ENCODE measurements at places on chromosomes 7 and 10. TPM values are rescaled to one million over a fixed set of nuclear protein-coding genes. Genes with fewer than 3 reads are reported as not detected.

DNA sequence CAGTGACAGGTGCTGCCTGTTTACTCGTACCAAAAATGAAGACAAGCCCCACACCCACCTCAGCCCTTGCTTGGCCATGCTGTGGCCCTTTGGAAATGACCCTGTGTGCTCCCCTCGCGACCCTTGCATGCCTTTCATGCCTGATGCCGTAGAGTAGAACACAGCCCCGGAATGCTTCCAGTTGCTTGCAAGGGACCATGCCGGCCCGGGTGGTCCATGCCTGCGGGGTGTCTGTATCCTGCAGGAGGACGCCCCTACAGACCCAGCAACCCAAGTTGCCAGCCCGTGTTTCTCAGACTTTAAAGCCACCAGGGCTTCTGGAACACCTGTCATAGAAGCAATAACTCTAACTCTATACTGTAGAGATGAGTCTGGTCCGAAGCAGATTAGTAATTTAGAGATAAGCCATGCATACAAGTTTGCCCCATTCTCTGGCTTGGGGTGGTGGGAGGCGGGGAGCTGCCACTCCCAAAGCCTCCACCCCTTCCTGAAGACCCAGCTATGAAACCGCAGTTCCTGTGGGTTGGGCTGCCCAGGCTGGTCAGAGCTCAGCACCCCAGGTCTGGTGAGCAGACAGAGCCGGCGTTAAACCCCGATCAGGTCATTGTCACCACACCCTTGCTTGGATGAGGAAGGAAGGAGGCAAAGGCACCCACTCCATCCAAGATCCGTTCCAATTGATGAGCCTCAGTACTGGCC is 143.5 kb downstream of the ADCY1 start:
- no peak for DNase-seq

DNA sequence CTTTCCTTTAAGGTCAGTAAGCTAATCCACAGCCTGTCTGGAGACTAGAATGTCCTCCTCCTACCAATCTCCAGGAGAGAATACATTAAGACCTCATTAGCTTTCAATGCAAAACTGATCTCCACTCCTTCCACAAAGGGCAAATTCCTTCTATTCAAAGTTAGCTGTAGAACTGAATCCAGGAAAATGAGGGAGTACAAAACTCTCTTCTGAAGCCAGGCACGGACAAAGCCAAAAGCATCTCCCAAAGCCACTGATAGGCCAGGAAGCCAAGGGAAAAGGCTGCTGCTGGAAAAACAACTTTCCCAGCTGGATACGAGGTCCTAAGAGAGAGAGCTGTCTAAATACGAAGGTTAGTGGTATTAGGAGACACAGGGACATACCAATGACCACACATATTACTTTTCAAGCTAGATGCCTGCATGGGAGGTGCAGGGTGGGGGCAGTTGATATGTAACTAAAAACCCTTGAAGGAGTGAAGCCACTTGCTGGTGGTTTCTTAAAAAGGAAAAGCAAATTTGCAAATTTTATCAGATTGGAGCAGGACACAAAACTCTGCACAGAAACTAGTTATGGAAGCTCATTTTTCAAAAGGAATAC is 43.6 kb downstream of the MKX start:
- DNase-seq: no peak

DNA sequence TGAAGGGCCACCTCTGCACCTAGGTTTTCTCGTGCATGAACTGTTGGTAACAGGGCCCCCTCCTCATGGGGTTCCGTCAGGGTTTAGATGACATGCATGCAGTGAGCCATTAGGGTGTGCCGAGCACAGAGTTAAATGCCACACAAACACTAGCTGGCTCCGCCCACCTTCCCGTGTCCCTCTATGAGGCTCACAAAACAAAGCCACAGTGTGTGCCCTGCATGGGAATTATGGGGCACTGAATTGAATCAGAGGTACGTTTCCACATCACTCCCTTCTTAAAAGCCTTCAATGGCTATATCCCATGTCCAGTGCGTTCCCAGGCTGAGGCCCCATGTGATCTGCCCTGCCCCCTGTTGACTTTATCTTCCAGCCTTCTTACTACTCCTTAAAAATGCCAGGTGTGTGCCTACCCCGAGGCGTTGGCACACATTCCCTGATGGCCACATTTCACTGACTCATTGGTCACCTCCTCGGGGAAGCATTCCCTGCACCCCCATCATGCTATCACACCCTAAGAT is 35.7 kb downstream of the GSDME start:
- DNase-seq: no peak

DNA sequence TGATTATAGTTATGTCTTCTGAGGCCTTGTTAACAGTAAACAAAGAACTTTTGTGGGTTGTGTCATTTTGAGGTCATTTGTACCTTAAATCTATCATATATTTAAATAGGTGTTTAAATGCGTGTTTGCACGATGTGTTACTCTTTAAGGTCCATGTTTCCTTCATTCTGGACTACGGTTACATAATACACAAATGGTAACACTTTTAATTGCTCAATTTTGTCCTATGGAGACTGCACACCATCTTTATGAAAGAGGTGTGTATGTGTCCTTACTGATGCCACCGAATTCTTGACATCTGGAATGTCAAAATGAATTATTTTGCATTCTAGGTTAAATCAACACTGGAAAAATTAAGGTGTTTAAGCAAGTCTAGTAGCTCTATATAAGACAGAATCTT is 1.7 kb downstream of the PALS2 start:
- no peak for DNase-seq

- no peak for DNase-seq
Measured at GRCh38 chr7:116924741-116925140, 28.6 kb upstream of the ST7 start.

DNA sequence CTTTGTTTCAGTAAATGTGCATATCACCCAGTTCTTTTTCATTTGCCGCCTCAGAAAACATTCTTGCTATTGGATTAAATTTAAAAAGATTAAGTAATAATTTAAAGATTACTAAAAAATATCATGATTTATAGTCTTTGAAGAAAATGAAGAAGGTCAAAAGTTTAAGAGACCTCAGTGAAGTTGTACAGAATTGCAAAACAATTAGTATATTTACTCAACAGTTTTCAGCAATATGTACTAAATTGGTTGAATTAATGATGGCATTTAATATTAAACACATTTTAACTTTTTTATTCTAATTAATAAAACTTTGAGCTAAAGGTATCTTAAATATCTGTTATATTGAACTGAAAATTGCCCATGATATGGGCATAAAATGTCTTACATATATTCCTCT is 49.9 kb upstream of the KLF6 start:
- DNase-seq: no peak

DNA sequence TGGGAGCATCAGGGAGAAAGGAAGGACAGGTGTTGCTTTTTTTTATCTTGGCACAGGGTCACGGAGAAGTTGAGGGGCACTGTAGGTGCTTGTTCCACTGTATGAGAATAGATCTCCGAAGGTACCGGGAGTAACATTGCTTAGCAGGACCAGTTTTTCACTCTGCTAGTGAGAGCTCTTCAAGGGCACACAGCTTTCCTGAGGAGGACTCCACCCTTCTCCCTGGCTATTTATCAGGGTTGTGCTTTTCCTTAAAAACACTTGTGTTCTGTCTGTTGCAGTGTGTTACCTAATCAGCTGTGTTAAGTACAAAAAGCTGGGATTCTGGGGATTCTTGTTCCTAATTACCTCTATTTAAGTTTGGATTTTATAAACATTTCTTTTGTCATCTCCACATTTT is 160.5 kb downstream of the SND1 start:
- no peak for DNase-seq

- DNase-seq: no peak
Measured at GRCh38 chr10:69871074-69871473, 69.4 kb downstream of the COL13A1 start.

DNA sequence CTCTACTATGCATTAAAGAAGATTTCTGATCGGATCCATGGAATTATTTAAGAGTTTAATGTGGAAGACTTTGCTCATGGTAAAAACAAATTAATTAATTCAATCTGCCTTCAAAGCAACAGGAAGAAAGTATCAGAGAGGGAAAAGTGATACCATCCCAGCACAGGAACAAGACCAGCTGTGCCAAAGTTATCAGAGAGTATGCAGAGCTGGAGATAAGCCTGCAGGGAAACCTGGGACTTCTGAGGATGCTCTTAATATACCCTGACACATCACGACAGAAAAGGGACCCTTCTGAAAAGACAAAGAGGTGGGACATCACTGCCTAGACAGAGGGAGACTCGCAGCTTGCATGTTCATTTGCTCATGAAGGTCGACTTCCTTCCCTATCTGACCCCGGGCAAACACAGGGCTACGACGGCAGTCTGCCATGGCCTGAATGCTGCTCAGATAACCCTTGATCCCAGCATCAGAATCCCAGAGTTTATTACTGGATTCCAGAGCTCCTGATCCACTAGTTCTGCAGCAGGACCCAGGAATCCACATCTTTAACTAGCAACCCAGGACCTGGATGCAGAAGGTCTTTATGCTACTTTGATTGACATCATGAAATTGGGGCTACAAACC is 29.5 kb downstream of the FAM171A1 start:
- no peak for DNase-seq

GRCh38 chr10:132806110-132806509 is 20.2 kb upstream of the NKX6-2 start:
- DNase-seq: no peak

DNA sequence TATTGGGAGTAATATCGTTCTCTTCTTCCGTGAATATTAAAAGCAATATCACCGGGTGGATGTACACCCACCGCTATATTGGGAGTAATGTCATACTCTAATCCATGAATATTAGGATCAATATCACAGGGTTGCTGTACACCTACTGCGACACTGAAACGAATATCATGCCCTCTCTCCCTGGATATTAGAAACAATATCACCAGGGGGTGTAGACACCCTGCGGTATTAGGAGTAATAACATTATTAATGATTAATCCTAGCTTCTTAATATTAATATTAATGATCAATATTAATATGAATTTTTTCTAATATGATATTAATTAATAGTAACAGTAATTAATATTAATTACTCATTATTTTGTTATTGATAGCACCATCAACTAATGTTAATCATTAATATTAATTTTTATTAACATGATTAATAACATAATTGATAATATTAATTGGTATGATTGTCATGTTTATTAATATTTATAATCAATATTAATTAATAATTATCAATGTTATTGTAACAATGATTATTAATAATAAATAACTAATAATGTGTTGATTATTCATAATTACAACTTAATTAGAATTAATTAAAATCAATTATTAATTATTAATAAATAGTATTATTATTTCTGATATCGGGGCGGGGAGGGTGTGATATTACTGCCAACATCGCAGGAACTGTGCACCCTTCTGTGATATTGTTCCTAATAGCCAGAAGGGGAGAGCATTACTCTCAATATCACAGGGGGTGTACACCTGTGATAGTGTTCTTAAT is 121.3 kb upstream of the C1GALT1 start:
- DNase-seq: no peak

NFE2L3 gene
- total RNA-seq: 2.0 TPM

SH2B2 gene
- total RNA-seq: 2.0 TPM

CDNF gene
- 1.9 TPM for total RNA-seq

RBP4 gene
- not detected for total RNA-seq

TUBAL3 gene
- not detected for total RNA-seq

Data from natural killer cell (primary cell).